Renal cortical epithelial cell (primary cell): ENCODE measurements at places on chromosomes 12 and 14. TPM values are rescaled to one million over a fixed set of nuclear protein-coding genes. Genes with fewer than 3 reads are reported as not detected.

DACT1 gene
- 6.9 and 15.5 TPM in 2 replicates for total RNA-seq

DNA sequence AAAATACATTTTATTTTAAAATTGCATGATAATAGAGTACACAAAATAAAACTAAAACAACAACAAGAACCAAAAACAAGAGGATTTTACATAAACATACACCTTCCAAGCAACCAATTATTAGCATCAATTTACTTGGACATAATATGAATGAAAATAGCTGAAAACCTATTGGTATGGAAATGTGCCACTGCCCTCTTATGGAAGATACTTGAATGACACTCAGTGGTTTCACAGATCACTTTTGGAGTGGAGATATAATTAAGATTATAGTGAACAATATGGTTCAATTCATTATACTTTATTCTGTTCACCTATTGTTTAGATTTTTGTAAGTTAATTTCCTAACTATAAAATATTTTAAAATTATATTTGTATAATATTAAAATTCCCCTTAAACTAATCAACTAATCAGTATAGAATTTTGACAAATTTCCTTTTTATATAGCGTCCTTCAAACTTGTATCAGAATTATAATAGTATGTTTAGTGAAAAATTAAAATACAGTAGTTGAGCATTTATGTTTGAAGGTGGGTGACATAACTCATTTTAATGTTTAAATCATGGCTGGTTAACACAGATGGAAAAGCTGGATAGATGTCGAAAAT is 70.1 kb downstream of the SLC6A15 start:
- DNase-seq, result peak; percentile 52

GRCh38 chr12:32005496-32006125 is 46.4 kb downstream of the RESF1 start:
- no peak for DNase-seq

GRCh38 chr12:26647088-26647487 is 185.9 kb downstream of the ITPR2 start:
- no peak for DNase-seq

DNA sequence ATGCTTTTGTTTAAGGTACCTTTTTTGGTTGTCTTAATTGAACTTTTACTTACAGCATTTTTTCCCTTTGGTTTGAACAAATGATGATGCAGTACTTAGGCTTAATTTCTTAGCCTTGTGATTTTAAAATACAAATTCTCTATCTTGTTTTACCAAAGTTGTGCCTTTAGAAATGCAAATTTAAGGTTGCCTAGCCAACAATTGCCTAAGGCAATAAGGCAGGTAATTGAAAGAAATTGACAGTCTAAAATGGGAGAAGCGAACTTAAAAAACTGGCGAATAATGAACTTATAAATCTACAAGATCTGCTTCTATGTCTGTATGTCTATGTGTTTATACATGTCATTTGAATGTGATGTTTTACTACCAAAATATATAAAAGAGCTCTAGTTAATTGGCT is 23.6 kb upstream of the CD69 start:
- no peak for DNase-seq

- DNase-seq, result peak; percentile 56
Observed at GRCh38 chr14:51014086-51014485, 69.8 kb upstream of the PYGL start.

- DNase-seq, result peak; percentile 90
Observed at GRCh38 chr14:70753518-70753953, 55.8 kb downstream of the MAP3K9 start.

- DNase-seq, result peak; percentile 42
Observed at GRCh38 chr12:38934686-38935085, 29.3 kb upstream of the CPNE8 start.

- DNase-seq, result no peak
Observed at GRCh38 chr12:112967306-112967705, 11.0 kb upstream of the OAS2 start.

TMEM52B gene
- 2.3 and 6.9 TPM in 2 replicates for total RNA-seq

- DNase-seq, result peak; percentile 93
Observed at GRCh38 chr14:103879570-103880347, 32.4 kb upstream of the PPP1R13B start.

GRCh38 chr14:68896132-68896531 is 83.0 kb downstream of the ACTN1 start:
- no peak for DNase-seq

DNA sequence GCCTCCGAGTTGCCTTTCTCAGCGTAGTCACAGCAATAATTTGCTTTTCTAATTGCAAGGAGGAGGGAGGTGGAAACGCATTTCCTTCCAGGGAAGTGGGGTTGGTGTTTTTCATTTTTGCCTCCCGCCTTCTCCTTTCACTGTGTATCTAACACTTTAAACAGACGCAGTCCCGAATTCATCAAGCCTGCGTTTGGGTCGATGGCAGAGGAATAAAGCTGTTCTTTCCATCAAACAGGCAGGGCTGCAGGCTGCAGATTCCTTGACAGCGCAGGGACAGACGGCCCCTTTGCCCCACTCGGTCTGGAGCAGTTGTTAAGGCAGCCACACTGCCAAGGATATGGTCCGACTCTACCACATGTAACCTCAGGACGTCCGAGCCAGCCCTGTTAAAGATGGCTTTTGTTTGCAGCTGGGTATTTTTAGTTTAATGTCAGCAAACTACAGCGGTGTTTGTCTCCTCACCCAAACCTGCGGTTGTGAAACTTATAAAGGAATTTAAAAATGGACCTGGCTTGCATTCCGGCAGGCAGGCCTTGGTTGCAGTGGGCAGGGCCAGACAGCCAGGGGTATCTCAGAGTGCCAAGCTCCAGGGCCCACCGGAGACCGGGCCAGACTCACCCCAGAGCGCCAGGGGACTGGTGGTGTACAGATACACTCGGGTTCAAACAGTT is 2.1 kb downstream of the CHST11 start:
- no peak for DNase-seq

GPRC5D gene
- not detected in 2 replicates for total RNA-seq

TCL1B gene
- not detected in 2 replicates for total RNA-seq

DNA sequence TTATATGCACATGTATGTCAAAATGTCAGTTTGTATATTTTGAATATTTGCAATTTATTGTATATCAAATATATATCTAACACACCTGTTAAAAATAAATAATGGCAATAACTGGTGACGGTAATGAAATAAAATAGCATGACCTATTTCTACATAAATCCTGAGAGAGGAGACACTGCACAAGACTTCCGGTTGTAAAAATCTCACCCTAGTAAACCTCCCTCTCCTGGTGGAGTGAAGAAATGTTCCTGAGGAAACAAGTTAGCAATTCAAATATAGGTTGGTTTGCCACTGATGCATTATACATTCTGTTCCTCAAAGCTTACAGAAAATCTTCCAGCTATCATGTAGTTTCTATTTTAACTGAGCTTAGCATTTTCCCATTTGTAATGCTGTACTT is 166.1 kb upstream of the SYT10 start:
- DNase-seq, result peak; percentile 15

SERPINA10 gene
- not detected in 2 replicates for total RNA-seq

PLCZ1 gene
- 0.69 TPM in 1 of 2 replicates, not detected in the other for total RNA-seq

DNA sequence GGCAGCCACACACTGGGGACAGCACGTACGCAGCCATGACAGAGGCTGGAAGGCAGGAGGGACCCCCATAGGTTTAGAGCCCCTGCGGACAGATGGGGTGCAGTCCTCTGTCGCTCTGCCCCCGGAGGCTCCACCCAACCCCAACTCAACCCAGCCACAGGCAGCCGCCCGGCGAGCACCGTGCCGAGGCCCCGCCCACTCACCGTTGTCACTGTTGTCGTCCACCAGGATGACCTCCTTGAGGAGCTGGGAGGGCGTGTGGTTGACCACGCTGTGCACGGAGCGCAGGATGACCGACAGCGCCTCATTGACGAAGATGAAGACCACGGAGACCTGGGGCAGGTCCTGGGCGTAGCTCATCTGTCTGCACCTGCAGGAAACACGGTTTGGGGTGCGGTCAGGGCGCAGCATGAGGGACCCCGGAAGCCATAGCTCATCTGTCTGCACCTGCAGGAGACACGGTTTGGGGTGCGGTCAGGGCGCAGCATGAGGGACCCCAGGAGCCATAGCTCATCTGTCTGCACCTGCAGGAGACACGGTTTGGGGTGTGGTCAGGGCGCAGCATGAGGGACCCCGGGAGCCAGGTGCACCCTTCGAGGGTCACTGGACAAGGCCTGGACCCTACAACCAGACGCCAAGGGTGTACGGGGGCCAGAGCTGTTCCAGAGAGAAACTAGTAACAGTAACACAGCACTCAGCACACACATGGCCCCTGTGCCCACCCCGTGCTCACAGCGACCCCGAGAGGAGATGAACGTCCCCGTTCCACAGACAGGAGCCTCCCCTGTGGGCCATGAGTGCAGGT is 66.9 kb downstream of the GALNT9 start:
- DNase-seq, result no peak

- no peak for DNase-seq
Observed at GRCh38 chr12:101591781-101592180, 3.0 kb upstream of the MYBPC1 start.

DNA sequence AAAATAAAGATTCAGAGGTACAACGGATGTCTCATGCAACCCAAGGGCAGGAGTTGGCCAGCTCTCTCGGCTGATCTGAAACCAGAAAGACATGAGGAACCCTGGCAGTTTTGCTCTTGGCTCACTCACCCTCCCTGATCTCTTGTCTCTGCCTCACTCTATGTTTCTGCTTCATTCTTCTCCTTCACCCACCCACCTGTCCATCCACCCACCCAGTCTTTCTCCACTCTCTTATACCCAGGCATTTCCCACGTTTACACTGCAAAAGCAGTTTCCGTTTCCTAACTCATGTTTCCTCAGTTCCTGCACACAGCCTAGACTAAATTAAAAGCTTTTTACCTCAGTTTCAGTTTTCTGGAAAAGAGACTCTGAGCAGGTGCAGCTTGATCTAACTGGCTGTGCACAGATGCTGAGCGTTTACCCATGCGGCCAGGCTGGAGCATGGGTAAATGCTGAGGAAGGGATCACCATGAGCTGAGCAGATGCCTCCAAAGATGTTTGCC is 157.6 kb downstream of the PRKCH start:
- DNase-seq, result no peak

- no peak for DNase-seq
Observed at GRCh38 chr14:61621444-61621843, 73.9 kb upstream of the HIF1A start.

DNA sequence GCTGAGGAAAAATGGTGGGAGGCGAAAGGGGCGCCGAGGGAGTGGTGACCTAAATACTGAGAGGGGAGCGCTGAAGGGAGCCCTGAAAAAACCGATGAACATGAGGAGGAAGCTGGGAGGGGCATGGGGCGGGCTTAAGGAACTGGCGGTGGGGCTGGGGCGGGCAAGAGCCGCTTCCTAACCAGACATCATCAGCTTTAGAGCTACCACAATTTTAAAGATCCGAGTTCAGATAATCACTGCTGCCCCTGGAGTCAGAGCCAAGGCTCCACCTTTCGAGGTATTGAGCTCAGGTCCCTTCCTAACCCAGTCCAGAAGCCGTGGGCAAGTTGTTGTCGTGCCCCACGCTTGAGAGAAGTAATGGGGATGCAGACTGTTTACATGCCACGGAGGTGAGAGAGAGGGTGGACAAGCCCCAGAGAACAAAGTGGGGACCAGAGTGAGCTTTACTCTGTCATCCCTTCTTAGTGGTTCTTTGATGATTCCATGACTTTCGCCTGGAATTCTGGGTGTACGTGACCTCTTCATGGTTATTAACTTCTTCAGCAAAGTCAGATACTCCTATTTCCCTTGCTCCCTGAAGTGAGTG is 393 bp downstream of the ORMDL2 start:
- peak; percentile 23 for DNase-seq

DNA sequence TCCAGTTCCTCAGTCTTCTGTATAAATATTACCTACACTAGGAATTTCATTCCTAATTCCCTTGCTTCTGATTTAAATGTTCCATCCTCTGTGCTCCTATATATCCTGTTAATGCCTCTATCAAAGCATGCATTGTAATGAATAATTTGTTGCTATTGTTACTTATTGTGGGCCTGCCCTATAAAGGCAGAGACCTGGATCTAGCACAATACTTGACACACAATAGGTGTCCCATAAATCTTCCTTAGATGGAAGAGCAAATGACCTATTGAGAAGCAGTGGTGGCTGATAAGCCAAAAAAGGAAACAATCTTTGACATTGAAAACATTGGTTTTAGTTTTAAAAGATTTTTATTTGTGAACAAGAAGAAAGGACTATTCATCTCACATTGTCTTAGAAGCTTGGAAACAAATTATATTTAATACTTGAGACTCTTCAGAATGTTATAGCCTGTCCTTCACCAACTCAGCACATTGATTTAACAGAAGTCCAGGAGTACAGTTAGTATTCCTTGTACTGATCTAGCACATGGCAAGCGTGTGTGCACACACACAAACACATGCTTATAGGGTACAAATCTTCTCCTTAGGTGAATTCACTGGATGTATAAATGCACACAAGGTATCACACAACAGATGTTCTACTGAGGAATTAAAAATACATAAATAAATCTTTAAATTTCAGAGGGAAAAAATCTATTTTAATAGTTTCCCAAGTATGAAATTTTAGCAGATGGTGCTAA is 135.9 kb downstream of the DUSP6 start:
- no peak for DNase-seq

- DNase-seq, result no peak
Observed at GRCh38 chr14:36085861-36086260, 90.7 kb downstream of the PTCSC3 start.

PROX2 gene
- not detected in 2 replicates for total RNA-seq

ADAM21 gene
- total RNA-seq, result 1.7 TPM in 2 replicates

DRAM1 gene
- total RNA-seq, result 95.3 and 131 TPM in 2 replicates

MYF5 gene
- total RNA-seq, result 0.35 TPM in 1 of 2 replicates, not detected in the other

GRCh38 chr12:56317675-56318074 is 1.9 kb upstream of the CNPY2 start:
- no peak for DNase-seq

IL31 gene
- total RNA-seq, result not detected in 2 replicates

THAP2 gene
- 1.0 and 7.1 TPM in 2 replicates for total RNA-seq

KLRC1 gene
- 0.05 and 0.35 TPM in 2 replicates for total RNA-seq

OASL gene
- 0.94 and 4.0 TPM in 2 replicates for total RNA-seq

HOXC6 gene
- total RNA-seq, result 0.35 and 6.0 TPM in 2 replicates

DNA sequence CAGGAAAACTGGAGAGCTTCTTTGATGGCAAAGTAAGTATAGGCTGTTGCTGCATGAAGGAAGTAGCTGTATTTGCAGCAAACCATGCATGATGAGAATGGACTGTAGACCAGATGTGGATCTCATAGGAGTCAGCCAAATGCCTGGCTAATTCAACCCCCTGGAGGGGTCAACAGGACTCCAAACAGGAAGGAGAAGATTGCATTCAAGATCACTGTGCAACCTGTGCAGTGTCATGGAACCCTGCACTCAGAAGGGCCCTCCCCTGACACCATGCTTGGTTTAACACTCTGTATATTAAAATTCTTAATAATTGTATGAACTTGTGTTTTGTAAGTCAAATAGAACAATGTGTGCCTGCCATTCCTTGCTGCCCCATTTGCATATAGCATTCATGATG is 225.1 kb upstream of the FSCB start:
- DNase-seq, result no peak

- no peak for DNase-seq
Observed at GRCh38 chr14:42111355-42111754, 504.7 kb downstream of the LRFN5 start.
